T-helper 2 cell treated with Interferon-gamma antibody and Interleukin-4, amounts not matched to agents 5 μg/mL and 100 μg/mL, for 36 hours (primary cell): ENCODE measurements at places on chromosomes 4 and X.

DNA sequence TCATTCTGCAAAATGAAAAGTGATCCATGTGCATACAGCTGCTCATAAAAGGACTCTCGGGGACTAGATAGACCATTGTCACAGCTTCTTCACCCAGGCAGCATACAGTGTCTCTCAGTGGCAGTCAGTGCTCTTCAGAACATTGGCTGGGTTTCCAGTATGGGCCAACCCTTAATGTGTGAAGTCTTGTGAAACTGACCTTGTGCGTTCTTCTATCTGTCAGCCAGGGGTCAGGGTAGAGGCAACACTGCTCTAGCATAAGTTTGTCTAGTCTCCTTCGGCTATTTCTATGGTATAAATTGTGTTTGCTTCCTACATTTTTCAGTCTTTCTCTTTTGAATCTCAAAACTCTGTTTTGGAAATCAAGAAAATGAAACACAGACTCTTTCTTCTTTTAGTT, 37.0 kb upstream of the SMIM31 start:
- H3K36me3 ChIP-seq, result no peaks in the 10 kb centered on the region
- no peaks in the 10 kb centered on the region for H3K4me1 ChIP-seq
- no peak overlapping the region for H3K27ac ChIP-seq
- no peak overlapping the region for H3K4me3 ChIP-seq
- DNase-seq, result no peak

DNA sequence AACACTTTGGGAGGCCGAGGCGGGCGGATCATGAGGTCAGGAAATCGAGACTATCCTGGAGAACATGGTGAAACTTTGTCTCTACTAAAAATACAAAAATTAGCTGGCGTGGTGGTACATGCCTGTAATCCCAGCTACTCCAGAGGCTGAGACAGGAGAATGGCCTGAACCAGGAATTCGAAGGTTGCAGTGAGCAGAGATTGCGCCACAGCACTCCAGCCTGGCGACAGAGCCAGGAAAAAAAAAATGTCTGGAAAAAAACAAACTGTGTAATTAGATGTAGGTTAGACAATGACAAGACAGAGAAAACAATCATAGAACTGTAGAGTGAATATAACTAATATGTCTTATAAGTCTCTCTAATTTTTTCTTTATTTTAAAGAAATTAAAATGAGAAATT, 1002.5 kb upstream of the LCORL start:
- H3K27ac ChIP-seq, result no peak overlapping the region
- no peaks in the 10 kb centered on the region for H3K36me3 ChIP-seq
- H3K4me3 ChIP-seq, result no peak overlapping the region
- DNase-seq, result no peak
- H3K27me3 ChIP-seq, result no peaks in the 10 kb centered on the region

DNA sequence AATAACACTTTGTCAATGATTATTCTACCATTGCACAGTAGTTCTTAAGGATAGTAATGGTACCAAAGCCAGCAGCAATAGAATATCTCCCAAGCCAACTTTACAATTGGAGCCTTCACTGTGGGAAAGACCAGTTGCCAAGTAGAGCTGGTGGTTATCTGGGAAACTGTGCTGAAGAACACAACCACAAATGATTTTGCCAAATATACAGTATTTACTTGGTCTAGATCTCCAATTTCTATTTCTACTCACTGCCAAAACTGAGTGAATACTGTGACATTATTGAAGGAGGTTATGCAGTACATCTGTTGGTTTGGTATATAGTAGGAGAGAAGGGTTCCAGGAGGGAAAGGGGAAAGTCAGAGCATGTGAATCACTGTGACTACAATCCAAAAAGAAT, 3.8 kb downstream of the TET2 start:
- H3K27ac ChIP-seq, result no peak overlapping the region
- peaks cover 2% of the 10 kb centered on the region for H3K36me3 ChIP-seq
- H3K4me1 ChIP-seq, result peaks cover 32% of the 10 kb centered on the region
- peaks cover under 1% of the 10 kb centered on the region for H3K27me3 ChIP-seq

DNA sequence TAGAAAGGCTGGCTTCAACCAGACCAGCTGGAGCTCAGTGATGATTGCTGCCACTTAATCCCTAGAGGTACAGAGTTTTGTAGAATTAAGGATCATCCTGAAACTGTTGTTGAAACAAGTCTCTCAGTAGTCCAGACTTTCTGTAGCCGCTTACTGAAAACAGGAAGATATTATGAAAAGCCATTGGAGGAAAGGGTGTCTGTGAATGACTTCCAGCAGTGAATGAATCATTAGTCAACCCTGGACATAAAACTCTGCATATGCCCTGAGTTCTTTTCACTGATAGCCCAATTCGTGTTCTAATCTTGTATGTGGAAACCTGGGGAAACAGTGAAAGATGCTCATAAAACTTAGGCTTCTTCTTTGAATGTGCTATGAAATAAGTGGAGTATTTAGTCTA, 14.8 kb downstream of the HOPX start:
- H3K4me1 ChIP-seq, result no peaks in the 10 kb centered on the region
- H3K4me3 ChIP-seq, result no peak overlapping the region
- no peak overlapping the region for H3K27ac ChIP-seq
- no peaks in the 10 kb centered on the region for H3K36me3 ChIP-seq
- peaks cover 36% of the 10 kb centered on the region for H3K27me3 ChIP-seq
- DNase-seq, result no peak

DNA sequence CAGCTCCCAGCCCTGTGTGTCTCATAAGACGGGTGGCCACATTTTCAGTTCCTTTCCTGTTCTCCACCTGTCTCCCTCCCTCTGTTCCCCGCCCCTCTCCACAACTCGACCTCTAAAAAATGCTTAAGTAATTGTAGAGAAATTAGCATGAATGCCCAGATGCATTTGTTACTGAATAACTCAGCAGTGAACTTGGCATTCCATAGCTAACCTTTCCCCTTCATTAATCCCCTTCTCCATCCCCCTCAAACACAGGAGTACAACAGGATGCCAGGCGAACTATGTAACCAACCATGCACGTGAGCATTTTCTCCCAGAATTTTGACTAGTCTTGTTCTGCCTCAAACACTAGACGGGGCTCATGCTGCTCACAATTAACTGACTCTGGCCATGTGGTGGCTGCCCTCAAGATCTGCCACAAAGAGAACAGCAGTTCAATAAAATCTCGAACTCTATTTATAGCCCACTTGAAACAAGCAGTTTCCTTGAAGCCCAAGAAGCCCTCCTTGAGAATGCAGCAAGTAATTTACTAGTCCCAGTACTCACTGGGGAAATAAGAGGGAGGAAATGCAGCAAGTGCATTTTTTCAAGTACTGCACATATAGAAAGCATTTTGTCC, 351.2 kb downstream of the ARHGAP24 start:
- no peaks in the 10 kb centered on the region for H3K36me3 ChIP-seq
- H3K27ac ChIP-seq, result no peak overlapping the region
- H3K4me1 ChIP-seq, result no peaks in the 10 kb centered on the region
- no peak for DNase-seq

- H3K4me3 ChIP-seq, result no peak overlapping the region
- no peak for DNase-seq
- H3K27me3 ChIP-seq, result peaks cover 2% of the 10 kb centered on the region
- H3K4me1 ChIP-seq, result no peaks in the 10 kb centered on the region
- H3K36me3 ChIP-seq, result no peaks in the 10 kb centered on the region
- no peak overlapping the region for H3K27ac ChIP-seq
Observed at GRCh38 chrX:69424161-69424560, 80.0 kb upstream of the NALF2 start.

GRCh38 chrX:79146640-79147390, 2.3 kb downstream of the GPR174 start:
- H3K27ac ChIP-seq, result peak overlapping the region; percentile 92
- no peak for DNase-seq
- H3K36me3 ChIP-seq, result peaks cover 11% of the 10 kb centered on the region
- H3K27me3 ChIP-seq, result no peaks in the 10 kb centered on the region
- peaks cover 35% of the 10 kb centered on the region for H3K4me1 ChIP-seq

GRCh38 chr4:121877041-121877773, 6.9 kb upstream of the BBS7 start:
- peaks cover 67% of the 10 kb centered on the region for H3K27me3 ChIP-seq
- H3K4me3 ChIP-seq, result no peak overlapping the region
- no peak for DNase-seq
- no peaks in the 10 kb centered on the region for H3K4me1 ChIP-seq
- H3K27ac ChIP-seq, result no peak overlapping the region

GRCh38 chr4:66840178-66840577, 705.1 kb downstream of the CENPC start:
- H3K27me3 ChIP-seq, result no peaks in the 10 kb centered on the region
- no peak for DNase-seq
- no peaks in the 10 kb centered on the region for H3K36me3 ChIP-seq
- no peak overlapping the region for H3K4me3 ChIP-seq

GRCh38 chr4:119683518-119683917, 54.9 kb upstream of the PDE5A start:
- no peak overlapping the region for H3K4me3 ChIP-seq
- no peaks in the 10 kb centered on the region for H3K36me3 ChIP-seq
- H3K27ac ChIP-seq, result no peak overlapping the region
- DNase-seq, result no peak
- H3K4me1 ChIP-seq, result no peaks in the 10 kb centered on the region
- H3K27me3 ChIP-seq, result no peaks in the 10 kb centered on the region

DNA sequence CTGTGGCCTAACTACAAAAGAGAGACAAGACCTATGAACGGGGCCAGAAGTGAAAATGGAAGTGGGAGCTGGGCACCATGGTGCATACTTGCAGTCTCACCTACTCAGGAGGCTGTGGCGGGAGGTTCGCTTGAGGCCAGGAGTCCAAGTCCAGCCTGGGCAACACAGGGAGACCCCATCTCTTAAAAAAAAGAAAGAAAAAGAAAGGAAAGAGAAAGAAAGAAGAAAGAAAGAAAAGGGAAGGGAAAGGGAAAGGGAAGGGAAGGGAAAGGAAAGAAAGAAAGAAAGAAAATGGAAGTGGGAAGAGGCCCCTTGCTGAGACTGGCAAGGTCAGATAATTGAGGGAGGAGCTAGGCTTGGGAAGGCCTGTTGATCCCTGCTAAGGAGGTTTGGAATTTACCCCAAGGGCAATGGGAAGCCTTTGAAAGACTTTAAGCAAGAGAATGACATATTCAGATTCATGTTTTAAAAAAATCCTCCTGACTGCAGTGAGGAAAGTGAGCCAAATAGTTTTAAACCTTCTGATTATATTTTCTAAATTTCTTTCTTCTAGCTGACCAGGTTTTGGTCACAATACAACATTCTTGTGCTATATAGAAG, 17.7 kb upstream of the HERC5 start:
- no peak for DNase-seq
- no peak overlapping the region for H3K4me3 ChIP-seq
- H3K36me3 ChIP-seq, result peaks cover 59% of the 10 kb centered on the region
- no peak overlapping the region for H3K27ac ChIP-seq
- no peaks in the 10 kb centered on the region for H3K27me3 ChIP-seq
